ENCODE measurements at places on chromosomes 2 and 18.

- DNase-seq: no peak
Measured at GRCh38 chr18:58612315-58613055, 16.4 kb downstream of the ALPK2 start.

DNA sequence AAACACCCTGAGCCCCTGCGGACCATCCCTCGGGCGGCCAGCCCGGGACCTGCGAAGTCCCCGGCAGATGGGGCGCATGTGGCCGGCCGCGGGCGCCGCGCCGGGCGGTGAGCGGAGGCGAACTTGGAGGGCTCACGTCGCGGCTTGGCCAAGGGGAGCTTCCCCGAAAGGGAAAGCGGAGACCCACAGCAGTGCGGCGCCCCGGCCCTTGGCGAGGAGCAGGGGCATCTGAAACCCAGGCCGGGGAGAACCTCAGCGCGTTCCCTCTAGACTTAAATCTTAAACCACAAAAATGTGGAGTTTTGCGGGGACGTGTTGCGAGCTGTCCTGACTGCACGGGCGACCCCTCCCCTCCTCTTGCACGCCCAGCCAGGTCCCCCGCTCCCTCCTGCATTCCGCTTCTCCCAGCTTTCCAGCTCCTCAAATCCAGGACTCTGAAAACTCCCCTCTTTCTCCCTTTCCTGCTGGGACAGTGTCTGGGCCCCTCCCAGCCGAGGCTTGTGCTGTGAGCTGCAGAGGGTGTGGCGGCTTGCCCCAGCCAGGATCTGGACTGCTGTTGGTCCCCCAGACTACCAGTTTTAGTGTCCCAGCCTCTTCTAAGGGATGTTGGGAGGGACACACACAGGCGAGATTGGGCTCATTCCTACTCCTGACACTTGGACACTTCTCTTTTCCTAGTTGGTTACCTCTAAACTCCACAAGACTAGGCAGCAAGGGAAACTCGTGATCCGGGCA is 1.3 kb downstream of the FMNL2 start:
- no peak for DNase-seq

GRCh38 chr2:10282611-10283105 is 20.0 kb upstream of the HPCAL1 start:
- DNase-seq: no peak

DNA sequence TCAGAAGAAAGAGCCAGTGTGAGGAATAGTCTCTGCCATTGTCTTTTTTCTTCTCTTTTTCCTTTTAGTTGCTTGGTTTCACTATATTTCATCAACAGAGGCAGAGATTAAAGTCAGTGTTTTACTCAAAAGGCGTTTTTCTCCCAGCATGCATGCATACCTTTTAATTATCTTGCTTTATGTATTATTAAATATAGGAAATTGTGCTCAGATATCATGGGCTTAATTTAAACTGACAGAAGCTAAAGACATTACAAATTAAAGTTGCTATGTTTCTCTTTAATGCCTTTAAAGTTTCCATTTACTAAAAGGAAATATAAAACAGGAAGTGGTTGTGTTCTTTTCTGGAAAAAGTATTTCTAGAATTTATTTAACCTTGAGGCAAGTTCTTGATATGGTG is 223.3 kb upstream of the ATP5MC3 start:
- DNase-seq: no peak

DNA sequence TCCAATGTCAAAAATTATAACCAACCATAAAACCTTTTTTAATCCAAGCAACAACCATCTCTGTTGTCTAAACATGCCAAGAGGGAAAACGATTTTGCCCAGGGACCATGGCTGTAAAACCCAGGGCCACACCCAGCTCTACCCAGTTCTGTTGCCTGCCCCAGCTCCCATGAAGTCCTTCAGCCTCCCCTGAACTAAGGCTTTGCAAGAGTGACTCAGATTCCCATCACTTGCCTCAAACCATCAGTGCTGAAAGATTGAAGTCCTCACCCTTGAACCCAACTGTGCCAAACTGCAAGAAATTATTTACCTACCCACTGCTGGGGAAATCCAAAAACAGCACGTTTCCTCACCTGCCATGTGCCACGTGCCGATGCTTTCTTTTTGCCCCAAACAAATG is 102.5 kb downstream of the TFCP2L1 start:
- DNase-seq: no peak

Measured in T-cell (primary cell).